ENCODE measurements at places on chromosomes 6 and 20.

- DNase-seq, result no peak
These were observed 359.2 kb downstream of the CDKAL1 start for GRCh38 chr6:20893412-20893811.

DNA sequence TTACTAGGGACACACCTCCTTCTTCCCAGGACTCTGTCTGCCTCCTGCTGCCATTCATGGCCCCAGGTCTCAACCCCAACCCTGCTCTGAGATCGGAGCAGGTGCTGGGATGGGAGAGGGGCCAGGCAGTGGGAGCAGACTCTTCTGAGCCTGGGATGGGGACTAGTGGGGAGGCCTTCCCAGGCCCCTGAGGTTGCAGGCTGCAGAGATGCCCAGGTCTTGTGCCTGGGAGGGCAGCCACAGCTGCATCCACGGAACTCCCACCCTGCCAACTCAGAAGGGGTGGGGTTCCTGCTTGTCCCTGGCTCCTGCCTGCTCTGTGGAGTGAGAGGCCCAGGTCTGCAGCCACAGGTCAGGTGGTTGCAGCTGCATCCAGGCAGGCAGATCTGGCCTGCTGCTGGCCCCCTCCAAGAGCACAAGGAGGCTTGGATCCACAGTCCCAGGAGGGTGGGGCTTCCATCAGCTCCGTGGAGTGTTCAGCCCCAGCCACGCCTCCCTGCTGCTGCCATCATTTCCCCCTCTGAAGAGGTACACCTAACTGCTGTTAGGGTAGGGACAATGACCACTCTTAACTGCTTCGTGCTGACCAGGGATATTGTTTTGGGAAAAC is 2.9 kb upstream of the SLC22A1 start:
- no peak for DNase-seq

DNA sequence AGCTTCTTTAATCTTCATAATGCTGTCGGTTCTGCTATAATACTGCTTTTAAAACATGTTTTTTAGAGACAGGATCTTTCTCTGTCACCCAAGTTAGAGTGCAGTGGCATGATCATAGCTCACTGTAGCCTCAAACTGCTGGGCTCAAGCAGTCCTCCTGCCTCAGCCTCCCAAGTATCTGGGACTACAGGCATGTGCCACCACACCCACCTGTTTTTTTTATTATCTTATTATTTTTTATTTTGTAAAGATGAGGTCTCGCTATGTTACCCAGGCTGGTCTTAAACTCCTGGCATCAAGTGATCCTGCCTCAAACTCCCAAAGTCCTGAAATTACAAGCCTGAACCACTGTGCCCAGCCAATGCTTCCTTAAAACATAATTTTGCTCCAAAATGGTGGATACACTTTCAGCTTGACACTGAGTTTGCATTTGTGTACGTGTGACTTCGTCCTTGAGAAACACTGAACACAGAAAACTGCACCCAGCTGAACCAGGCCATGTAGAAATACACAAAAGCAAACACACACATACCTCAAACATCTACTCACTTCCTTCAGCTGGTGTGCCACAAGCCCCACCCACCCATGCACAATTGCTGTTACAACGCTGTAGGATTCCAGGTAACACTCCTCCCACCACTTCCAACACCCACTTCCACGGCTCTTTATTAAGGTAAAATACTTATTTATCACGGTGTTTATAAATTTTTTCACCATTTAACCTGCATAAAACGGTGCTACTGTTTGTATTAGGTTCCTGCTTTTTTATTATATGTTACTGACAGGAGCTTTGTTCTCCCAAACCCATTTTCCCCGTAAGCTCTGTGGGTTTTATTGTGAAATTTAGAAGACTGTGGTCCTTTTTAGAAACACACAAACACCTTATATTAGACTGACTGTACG is 109.1 kb downstream of the TSHZ2 start:
- no peak for DNase-seq

GRCh38 chr6:55666606-55667225 is 87.7 kb upstream of the HMGCLL1 start:
- DNase-seq, result no peak

DNA sequence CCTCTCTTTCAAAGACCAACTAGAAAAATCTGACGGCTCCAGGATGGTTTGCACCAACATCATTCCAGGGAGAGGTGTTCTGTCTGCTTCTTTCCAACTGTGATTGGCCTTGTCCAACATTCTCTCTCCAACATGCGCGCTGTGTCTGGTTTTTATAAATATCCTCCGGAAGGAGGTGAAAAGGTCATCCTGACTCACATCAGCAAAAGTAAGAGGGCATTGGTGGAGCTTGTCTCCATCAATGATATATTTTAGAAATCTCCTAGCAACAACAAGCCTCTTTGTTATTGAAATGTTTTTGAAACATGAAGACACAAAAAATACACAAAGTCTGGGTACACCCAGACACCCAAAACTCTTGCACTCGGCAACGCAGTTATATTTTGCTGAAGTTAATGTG is 475.3 kb upstream of the JARID2 start:
- DNase-seq, result no peak

DNA sequence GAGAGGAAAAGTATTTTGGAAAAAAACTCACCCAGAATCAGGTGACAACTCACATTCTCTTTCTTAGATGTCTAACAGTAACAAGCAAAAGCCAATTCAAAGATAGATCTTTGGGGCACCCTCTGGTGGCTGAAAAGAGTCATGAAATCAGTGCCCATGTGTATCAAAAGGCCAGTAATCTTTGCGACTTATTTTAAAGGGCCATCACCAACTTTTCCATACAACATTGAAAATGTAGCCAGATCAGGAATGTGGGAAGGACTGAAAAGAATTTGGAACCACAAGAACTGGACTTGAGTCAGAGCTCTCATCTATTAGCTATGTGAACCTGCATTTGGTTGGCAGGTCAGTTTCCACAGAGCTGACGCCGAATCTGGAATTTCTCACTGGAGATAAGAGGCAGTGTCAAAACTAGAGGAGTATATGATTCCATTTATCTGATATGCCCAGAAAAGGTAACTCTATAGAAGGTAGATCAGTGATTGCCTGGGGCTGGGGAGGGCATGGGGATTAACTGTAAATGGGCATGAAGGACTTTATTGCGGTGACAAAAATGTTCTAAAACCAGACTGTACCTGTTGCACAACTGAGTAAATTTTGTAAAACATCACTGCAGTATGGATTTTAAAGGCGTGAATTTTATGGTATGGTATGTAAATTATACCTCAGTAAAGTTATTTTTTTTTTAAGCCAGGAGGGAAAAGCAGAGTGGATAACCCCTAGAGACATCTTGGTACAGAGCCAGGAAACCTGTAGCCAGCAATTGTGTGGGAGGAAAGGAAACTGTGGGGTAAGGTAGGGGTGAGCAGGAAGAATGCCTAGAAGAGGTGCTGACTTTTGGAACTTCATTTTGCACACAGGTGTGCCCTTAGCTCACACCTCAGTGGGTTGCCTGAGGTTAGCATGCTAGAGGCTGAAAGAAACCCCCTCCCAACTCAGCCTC is 117.1 kb upstream of the ASF1A start:
- DNase-seq, result peak; percentile 35

DNA sequence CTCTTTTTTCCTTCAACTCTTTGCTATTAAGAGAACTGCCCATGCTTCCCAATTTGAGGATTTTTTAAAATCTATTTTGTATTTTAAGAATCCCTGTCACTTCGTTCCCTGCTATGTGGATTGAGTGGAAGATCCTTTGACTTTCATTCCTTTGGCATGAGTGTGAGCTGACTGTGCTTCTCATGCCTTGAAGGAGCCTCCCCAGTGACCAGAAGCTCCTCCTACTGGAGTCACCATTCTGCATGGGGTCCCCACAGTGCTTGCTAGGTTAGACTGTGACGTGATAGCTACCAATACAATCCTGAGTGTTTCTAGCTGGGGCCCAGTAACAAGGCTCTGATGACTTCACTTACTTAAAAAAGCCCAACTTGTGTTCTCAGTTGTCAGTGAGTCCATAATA is 104.4 kb upstream of the LAMP5 start:
- DNase-seq, result no peak
